ENCODE measurements at places on chromosomes 1 and 21.

DNA sequence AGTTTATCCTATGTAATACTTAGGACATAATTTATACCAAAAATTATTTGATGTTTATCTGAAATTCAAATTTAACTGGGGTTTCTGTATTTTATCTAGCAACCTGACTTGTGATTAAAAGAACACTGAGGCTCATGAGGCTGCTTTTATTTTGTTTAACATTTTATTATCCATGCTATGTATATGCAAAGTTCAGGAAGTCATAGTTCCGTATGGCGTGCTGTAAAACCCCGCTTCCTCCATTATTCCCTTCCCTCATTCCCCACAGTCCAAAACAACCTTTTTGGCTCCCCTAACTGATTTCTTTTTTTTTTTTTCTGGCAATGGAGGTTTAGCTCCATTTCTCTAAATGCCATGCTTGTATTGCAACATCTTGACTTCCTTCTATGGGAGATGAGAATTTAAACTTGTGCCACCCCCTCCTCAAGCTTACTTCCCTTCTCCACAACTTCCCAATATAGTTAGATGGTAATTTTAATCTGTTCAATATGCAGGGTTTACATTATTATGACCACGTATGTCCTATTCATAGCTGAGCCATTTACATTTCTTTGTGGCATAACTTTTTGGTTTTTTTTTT, 138.0 kb upstream of the DNAH14 start:
- DNase-seq: no peak

GRCh38 chr21:44653123-44653522, 1.3 kb downstream of the KRTAP12-4 start:
- DNase-seq: no peak

DNA sequence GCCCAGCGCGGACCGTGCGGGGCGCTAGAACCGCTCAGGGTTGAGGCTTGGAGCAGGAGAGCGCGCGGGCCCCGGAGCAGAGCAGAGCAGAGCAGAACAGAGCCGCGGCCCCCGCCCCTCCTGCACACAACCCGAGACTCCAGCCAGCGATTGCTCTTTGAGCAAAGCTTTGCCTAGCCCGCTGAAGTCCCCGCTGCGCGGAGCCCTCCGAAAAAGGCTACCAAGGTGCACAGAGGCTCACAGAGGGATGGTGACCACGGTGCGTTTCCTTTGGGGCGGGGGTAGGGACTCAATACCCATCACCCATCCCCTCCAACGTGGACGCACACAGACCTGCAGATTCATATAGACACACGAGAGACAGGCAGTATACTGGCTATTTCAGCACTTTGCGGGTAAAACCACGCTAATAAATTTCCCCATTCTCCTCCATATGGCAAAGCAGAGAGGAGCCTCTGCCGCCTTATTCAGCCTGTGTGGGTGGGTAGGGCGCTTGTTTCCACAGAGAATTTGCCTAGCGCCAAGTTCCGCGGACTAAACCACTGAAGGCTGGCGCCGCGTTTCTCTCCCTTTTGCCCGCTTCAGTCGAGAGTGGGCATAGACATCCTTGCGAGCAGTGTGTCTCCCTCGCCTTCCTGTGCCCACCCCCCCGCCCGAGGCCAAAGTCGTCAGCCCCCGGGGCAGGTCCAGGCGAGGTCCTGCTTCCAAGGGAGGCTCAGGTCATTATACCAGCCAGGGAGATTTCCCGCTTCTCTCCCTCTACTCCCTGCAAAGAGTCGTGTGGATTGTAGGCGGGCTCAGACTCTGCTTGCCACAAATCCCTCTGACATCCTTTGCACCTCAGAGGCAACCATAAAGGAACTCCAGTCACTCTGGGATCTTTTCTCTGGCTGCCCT, 8.5 kb downstream of the HLX start:
- DNase-seq: no peak

DNA sequence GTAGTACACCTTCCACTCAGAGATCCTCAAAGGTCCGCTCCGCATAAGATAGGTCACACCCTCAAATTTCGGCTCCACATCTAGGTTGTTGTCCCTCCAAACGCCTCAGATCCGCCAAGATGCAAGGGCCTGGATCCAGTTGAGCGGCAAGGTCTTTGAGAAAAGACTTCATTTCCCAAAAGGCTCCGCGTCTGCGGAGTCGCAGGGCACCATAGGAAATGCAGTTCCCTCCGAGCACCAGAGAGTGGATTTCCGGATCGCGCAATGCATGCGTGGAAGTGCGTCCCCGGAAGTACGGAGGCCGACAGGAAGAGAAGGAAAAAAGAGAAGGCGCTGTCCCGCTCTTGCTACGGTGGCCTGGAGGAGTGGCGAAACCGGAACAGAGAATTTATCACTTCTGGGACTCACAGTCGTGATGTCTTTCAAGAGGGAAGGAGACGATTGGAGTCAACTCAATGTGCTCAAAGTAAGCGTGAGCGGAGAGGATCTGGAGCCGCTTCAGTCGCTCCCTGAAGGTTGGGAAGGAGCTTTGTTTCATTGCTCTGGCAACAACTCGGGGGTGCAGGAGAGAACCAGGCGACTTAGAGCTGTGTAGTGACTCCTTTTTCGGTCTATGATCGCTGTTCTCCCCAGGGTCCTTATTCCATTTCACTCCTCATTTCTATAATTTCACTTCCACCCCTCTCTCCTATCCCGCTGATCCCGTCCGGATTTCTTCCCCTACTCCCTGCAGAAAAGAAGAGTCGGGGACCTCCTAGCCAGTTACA, at the start of the genes LYSMD1 and SCNM1:
TSS of gene LYSMD1 (minus strand) at position 165 of the 767 bp plus-strand sequence. CDS start 644 bp downstream, outside the sequence.
TSS of gene SCNM1 (plus strand) at position 407 of the 767 bp plus-strand sequence. CDS start at position 416, 9 bp downstream.
- DNase-seq: peak; percentile 99

DNA sequence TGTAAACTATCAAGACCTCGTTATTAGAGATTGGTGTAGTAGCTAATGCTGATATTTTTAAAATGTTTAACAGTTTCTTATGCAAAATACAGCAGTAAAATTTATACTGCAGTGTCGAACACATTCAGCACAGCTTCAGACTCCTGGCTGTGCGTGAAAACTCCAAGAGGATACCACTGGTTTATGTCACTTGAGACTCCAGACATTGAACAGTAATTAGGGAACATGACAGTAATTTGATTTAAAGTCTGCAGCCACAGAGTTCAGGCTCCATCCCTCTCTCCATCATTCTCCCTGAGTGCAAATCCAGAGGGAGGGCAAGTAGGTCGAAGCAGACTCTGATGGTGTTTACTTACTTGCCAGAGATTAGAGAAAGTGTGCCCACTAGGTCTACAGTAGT, 94.2 kb downstream of the AK5 start:
- DNase-seq: no peak

DNA sequence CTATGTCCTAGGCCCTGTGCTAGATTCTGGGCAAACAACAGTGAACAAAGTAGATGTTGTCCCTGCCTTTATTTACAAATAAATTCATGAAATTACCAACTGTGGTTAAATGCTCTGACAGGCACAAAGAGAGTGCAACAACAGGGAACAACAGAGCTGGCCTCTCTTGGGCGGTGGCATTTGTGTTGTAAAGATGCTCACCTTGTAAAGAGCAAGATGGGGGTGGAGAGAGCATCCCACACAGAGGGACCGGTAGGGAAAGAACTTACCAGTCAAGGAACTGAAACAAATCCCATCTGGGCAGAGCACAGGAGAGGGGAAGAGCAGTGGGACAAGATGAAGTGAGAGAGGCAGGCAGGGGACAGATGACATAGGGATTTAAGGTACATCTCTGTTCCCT, 21.6 kb upstream of the SLC22A15 start:
- DNase-seq: no peak

DNA sequence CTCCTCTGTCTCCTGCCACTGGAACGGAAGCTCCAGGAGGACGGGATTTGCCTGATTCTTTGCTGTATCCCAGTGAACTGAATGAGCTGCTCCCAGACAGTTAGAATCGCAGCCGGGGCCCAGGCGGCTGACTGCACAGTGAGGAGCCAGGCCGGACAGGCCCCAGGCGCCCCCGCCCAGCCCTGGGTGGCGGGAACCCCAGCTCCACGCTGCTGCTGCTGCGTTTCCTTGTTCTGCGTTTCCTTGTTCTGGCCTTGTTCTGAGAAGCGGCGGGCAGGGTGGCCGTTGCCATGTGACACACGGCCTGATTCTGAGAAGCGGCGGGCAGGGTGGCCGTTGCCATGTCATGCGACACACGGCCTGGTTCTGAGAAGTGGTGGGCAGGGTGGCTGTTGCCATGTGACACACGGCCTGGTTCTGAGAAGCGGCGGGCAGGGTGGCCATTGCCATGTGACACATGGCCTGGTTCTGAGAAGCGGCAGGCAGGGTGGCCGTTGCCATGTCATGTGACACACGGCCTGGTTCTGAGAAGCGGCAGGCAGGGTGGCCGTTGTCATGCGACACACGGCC, 56.2 kb downstream of the SLC37A1 start:
- DNase-seq: no peak

DNA sequence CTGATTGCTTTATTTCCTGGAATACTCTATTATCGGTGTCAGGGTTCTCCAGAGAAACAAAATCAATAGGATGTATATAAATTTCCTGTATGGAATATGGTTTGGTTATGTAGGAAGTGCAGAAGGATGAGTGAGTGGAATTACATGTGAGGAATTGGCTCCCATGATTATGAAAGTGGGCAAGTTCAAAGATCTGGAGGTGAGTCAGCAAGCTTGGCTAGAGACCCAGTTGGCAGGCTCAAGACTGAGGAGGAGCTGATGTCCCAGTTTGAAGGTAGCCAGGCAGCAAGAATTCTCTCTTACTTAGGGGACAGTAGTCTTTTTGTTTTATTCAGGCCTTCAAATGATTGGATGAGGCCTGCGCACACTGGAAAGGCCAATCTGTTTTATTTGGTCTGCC, 57.5 kb downstream of the MAP3K7CL start:
- DNase-seq: peak; percentile 89

GRCh38 chr1:36530261-36530660, 47.5 kb upstream of the CSF3R start:
- no peak for DNase-seq

GRCh38 chr1:36947384-36947783, 86.9 kb downstream of the GRIK3 start:
- DNase-seq: no peak

- DNase-seq: no peak
Measured at GRCh38 chr1:150537732-150538684, 11.2 kb upstream of the ADAMTSL4 start.

DNA sequence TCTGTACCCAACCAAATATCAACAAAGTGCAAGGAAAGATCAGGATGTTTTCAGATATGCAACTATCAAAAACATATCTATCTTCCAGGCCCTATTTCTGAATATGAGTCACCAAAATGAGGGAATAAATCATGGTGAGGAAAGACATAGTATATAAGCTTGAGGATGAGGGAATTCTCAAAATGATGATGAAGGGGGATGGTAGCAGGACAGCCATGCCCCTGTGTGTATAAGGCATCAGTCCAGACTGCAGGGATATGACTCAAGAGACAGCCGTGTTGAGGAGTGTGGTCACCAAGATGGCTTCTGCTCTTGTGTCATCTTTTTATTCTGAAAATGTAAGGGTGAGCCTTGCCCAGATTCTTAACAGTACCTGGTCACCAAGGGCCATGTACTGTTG, 4.4 kb upstream of the WDR64 start:
- peak; percentile 4 for DNase-seq

DNA sequence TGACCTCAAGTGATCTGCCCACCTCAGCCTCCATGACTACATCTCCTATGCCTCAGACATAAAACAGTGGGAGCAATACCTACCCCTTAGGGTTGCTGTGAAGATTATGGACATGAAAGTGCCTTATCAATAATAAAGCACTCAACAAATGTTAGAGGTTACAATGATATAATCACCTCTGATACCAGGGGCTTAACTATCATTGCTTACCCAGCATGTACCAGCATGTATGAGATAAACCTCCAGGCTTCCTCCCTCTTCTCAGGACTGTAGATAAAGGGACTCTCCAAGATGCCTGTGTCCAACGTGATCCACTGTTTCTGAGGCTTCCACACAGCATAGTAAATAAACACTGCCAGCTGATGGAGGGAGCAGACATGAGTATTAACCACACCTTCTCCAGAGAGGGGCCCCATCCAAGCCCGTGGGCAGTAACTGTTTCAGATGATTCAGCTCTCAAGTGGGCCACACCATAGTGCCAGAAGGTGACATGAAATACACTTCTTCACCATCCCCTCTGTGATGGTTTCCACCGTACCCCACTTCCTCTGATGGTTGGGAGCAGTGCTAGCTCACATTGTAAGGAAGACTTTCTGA, 26.2 kb downstream of the RHBDL2 start:
- no peak for DNase-seq

- no peak for DNase-seq
Measured at GRCh38 chr1:86823821-86824500, 90.0 kb downstream of the SELENOF start.

DNA sequence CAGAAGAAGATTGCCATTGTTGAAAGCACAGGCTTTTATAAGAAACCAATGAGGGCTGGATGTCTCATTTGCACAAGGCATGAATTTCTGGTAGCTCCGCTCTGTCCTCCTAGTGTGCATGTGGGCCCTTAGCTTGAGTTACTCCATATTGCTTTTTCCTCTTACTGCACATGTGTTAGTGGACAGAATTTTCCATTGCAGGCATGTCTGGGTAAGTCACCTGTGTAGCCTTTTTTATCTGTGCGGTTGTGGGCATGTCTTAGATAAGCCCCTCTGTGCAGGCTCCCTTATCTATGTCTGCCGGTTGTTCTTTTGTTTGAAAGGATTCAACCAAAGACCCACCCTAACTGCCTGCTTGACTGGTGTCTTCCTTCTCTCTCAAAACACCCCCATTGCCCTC, 7.2 kb upstream of the CLCA1 start:
- DNase-seq: no peak

Data from fibroblast of gingiva (primary cell).